ENCODE measurements at places on chromosomes 2 and 18.

- no peak for DNase-seq
Observed at GRCh38 chr2:57776916-57777315, 269.7 kb upstream of the VRK2 start.

DNA sequence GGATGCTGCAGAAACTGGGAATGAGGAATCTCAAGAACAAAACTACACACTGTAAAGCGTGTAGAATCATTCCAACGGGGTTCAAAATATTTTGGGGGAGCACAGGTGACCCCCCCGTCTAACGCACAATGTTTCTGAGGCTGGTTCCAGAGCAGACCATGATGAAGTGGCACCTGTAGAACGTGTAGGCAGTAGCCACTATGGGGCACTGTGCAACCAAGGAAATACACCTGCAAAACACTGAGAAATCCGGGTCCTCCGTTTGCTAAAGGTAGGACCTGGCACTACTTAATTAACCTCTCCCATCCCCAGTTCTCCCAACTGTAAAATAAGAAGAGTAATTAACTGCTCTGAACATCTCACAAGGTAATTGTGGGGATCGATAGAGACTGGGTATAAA is 22.6 kb downstream of the ST6GAL2 start:
- no peak for DNase-seq

- DNase-seq = no peak
Observed at GRCh38 chr18:56902653-56903052, 244.2 kb upstream of the BOD1L2 start.

DNA sequence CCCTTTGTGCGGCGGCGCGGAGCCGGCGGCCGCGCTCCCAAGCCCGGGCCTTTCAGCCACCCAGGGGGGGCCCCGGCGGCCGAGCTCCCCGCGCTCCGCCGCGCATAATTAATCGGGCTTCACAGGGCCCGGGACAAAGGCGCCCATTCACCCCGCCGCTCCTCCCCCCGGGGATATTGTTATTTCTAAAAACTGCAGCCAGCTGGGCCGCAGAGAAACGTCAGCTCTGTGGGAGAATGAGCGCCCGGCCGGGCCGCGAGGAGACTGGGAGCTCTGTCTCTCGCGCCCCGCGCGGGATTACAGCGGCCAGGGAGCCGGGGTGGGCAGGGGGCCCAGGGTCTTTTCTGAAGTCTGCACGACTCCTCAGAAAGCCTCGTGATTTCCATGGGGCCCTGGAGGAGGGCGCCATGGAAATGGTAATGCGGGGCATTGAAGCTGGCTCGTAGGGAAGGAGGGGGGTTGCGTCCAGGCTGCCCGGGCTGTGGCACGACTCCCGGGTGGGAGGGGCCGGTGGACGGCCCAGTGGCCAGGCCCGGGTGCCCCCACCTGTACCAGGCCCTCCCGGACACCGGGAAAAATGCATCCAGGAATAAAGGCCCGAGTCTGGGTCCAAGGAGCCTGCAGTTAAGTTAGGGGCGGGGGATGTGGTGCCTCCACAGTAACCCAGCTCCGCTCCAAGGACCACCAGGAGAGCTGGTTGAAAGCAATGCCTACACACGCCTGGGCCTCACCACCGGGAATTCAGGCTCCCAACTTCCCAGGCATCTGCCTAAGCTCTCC is 125.3 kb downstream of the ZFP36L2 start:
- no peak for DNase-seq

DNA sequence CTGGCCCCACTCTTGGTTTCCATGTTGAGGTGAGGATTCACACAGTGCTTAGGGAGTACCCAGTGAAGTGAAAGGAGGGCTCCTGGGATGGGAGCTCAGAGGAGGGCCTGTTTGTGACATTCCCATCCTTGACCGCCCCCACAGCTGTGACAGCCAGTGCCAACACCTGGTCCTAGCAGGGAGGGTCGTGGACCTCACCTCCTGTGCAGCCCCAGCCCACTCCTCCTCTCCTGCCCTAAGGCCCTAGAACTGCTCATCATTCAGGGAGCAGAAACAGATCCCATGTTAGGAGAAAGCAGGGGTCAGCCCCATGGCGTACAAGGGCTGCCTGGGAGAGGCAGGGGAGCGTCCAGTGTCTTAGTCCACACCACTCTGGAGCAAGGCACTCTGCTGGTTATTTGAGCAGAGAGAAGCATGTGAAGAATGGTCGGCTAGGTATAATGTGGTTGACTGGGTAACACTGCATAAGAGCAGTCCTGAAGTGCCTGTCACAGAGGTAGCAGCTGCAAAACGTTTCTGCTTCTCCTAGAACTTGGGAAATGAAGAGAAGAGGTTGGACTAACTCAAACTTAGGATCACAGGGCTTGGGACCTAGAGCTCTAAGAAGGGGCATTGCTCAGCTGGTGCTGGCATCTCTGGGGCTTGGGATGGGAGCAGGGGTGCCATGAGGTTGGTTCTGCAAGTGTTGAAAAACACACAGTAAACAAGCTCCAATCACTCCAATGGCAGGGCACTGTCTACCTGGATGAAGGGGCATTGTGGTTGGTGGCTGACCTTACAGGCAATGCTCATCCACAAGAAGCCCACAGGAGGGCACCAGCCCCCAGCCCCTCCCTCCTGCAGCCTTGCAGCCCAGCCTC is 55.6 kb downstream of the FAM168B start:
- DNase-seq = no peak

DNA sequence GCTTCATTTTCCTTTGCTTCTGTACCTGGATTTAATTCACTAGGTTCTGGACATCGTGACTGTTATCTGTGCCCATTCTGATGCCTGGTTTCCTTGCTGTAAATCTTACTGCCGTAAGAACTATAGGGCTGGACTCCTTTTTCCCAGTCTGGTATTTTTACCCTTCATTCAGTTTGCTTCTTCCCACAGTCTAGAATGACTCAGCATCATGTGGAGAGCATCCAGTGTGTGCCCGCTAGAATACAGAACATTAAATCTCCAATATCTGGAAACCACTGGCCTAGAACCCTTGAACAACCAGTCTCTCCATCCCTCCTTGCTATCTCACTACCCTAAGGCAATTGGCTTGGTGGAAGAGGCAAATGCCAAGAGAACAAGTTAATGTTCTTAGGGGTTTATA is 1075.4 kb upstream of the ZEB2 start:
- no peak for DNase-seq

DNA sequence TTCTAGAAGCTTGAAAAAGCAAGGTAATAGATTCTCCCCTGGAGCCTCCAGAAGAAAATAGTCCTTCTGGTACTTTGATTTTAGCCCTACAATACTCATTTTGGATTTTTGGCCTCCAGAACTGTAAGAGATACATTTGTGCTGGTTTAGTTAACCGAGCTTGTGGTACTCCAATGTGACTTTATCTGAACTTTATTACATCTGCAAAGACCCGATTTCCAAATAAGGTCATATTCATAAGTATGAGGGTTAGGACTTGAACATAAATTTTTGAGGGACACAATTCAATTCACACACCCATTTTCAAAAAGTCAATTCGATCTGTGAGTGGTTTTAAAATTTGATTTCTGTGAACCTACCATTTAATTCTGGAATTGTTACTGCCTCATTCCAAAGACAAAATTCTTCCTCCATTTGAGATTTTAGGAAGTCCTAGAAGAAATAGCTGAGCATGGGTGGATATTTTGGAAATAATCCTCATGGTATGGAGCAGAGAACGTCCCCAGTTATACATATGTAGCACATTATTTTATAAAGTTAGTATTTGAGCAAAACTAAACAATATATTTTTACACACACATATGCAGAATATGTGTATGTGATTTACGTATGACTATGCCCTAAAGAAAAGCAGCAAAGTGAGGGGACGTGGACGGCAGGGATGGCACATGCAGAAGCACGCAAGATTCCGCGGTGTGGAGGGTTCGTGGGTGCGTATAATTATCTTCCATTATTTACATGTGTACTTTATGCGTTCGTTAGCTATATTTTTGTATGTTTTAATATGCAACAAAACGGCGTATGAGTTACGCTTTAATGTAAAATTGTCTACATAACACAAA is 905 bp upstream of the NUP35 start:
- no peak for DNase-seq

- no peak for DNase-seq
Observed at GRCh38 chr2:184654945-184655344, 56.6 kb downstream of the ZNF804A start.

GRCh38 chr2:58539973-58540372 is 298.8 kb upstream of the FANCL start:
- no peak for DNase-seq

- DNase-seq = no peak
Observed at GRCh38 chr18:65752625-65753325, 2.0 kb downstream of the CDH7 start.

- no peak for DNase-seq
Observed at GRCh38 chr2:240255811-240256703, 115.6 kb upstream of the OTOS start.

All from left forelimb (tissue), 1 donor.